ENCODE measurements at places on chromosomes 1 and 21.

GRCh38 chr1:53147174-53147573 lies 4.7 kb upstream of the SLC1A7 start:
- no peak for DNase-seq

DNA sequence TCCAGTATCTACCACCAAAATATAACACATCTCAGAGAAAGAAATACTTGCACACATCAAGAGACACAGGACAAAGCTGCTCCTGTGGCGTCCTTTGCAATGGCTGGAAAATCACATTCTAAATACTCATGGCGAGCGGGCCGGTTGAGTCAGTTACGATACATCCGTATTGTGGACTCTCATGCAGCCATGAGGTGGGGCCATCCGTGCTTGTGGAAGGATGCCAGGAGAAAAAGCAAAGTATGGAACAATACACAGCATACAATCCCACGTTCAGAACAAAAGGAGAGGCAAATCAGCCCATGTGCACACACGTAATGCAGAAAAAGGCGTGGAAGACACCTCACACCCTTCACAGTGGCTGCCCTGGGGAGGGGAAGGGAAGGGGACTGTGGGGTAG lies 13.1 kb downstream of the ATP13A2 start:
- no peak for DNase-seq

DNA sequence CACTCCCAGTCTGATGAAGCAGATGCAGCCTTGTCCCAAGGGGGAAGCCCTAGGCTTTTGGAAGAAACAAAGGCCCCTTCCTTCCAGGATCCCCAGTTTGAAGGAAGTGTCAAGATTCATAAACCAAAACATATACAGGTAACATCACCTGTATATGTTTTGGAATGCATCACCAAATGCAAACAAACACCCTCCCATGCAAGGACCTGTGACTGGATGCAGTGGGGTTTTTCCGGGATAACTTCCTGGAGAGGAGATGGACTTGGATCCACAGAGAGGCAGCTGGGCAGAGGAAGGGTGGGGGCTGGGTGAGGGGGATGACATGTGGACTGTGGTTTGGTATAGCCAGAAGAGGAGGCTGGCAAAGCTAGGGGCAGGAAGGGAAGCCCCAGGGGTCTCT lies 1.5 kb upstream of the PLA2G2F start:
- no peak for DNase-seq

GRCh38 chr1:192808518-192809306 lies at the start of gene RGS2:
TSS of gene RGS2 (plus strand) at chr1:192809039. CDS start at chr1:192809072, 33 bp downstream.
- peak; percentile 83 for DNase-seq

DNA sequence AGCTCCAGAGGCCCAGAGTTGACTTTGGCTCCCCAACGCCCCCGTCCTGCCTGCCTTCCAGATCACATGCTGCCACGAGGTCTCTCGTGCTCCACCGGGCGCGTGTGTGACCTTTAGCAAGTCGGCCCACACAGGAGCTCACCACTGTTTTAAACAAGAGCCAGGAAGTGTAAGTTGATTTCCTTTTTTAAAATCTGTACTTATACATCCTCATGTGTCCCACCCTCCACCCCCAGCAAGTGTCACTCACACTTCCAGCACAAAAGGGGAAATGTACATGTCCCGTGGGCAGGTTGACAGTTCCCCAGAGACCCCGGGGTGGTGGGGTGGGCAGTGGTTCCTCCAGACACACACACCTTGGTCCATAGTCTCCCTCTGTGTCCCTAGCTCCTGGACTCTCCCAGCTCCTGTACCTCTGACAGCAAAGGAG lies 84.4 kb downstream of the STUM start:
- DNase-seq = no peak

- DNase-seq = no peak
These were observed 13.1 kb downstream of the BRINP2 start for GRCh38 chr1:177183836-177184235.

DNA sequence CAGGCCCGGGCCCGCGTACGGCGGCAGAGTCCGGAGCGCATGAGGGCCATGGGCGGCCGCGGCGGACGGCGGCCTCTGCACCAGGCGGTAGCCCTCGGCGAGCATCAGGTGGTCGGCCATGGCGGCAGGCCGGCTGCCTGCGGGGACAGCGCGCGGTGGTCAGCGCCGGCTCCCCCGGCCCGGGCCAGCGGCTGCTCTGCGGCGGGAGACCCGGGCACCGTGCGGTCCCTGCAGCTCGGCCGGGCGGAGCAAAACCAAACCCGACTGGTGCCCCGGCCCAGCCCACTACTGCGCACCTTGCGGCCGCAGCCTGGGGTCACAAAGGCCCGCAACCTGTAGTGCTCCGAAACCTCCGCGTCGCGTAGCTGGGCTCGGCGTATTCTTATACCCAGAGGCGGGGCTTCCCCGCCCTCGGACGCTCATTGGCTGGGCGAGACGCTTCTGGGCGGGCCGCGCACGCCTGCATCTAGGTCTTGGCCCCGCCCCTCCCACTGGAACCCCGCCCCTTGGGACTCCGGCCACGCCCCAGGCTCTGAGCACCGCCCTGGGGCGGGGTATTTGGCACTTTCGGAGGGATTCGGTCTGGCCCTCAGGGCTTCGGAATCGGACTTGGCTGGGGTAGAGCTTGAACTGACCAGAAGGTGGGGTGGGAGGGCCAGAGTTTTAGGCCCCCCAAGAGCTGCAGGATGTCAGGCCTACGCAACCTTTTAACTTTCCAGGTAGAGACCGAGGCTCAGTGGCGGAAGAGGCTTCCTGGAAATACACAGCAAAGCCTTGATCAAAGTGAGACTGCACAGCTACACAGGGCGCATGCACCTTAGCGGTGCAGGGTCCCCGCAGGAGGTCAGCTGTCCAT lies at the start of gene CITED4:
CITED4 (minus strand) TSS at position 356 of the 856 bp plus-strand sequence; CDS start at position 120, 236 bp downstream.
- DNase-seq = peak; percentile 82

GRCh38 chr1:178645808-178646200 lies 79.2 kb upstream of the RALGPS2 start:
- peak; percentile 91 for DNase-seq

DNA sequence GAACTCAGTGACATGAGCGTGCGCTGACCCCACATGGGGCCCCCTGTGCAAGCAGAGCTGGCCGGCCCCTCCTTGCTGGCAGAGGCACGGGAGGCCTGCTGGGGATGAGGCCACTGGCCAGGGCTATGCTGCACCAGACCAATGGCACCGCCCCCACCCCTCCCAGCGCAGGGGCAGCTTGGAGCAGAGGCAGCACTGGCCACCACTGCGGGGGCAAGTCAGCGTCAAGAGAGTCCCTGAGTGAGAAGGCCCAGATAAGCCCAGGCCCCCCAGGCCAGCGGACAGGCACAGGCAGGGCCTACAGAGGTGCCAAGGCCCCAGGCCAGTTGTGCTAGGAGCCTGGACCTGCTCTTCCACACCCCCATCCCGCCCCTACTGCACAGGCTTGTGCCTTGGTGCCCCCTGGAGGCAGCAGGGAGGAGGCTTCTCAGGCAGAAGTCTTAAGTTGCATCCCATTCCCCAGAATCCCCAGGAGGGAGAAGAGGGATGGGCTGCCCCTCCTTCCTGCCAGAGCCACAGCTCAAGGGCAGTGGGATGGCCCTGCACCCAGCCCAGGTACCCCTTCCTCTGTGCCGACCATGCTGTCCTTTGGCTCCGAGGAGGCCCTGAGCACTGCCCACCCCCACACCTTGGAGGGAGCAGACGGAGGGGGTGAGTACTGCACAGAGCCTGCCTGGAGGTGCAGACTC lies 35.8 kb downstream of the EPHX1 start:
- peak; percentile 80 for DNase-seq

GRCh38 chr1:223233410-223234169 lies 90.5 kb upstream of the TLR5 start:
- peak; percentile 61 for DNase-seq

DNA sequence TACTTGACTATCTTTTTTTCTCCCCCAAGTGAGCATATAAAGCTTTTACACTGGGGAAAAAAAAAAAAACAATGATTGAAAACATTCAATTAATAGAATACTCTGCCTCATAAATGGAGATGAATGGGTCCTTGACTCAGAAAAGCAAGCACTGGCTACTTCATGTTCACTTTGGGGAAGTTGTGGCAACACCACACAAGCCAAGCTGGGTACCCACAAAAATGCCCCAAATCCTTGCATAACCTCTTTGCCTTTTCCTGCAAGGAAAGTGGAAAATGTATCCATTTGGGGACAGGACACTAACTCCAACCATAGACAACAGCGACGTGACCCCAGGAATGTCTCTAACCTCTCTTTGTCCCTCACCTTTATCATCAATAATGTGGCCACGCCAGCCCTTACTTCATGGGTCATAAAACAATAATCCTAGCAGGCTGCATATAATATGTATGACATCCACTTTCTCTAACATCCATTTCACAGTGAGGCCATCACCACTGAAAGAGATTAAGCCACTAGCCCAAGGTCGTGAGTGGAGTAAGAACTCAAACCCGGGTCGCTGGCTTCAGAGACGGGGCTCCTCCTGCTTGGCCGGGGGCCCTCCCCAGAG lies 2.3 kb downstream of the ECE1 start:
- DNase-seq = no peak

- DNase-seq = no peak
These were observed 249.9 kb downstream of the NFIA start for GRCh38 chr1:61332196-61332753.

DNA sequence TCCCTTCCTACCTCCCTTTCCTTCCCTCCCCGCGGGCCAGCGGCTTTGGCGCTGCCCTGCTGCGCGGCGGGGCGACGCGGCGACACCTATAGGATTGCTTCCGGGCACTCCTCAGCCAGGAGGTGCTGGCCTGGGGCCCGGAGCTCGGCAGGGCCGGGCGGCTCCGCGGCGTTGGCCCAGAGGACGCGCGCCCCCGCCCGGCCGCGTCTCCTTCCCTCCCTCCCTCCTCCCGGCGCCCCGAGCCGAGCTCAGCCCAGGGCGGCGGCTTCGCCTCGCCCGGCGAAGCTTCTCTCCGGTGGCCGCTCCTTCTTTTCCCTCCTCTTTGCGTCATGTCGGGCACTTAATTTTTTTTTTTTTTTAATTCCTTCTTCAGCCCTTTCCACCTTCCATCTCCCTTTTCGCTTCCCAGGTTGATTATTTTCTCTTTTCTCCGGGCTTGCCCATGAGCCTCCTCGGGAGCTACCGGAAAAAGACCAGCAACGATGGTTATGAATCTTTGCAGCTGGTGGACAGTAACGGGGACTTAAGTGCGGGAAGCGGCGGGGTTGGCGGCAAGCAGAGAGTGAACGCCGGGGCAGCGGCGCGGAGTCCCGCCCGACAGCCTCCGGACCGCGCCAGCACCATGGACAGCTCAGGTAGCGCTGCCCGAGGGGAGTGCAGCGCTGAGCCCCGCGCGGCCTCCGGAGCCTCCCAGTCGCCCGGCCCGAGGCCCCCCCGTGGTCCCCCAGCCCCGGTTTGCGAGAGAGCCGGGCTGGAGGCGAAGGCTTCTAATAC lies at the start of gene DNAJC6:
DNAJC6 (plus strand) TSS at position 240 of the 774 bp plus-strand sequence; CDS start at position 443, 203 bp downstream.
- DNase-seq = peak; percentile 60

DNA sequence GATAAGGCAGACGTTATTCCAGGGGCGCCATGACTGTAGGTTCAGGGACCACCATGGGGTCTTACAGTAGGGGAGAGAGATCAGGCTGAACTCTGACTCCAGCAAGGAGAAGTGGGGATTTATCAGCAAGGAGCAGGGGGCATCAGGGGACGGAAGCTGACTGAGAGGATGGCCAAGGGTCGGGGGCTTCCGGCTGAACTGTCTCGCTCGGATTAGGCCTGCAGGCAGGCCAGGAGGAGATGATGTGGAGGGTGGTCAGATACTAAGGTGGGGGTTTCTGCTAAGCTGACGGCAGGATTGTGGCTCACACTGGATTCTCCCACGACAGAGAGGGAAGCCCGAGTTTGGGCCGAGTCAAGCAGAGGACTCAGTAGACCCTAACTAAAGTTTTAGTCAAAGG lies 186.9 kb upstream of the VAMP3 start:
- DNase-seq = no peak

DNA sequence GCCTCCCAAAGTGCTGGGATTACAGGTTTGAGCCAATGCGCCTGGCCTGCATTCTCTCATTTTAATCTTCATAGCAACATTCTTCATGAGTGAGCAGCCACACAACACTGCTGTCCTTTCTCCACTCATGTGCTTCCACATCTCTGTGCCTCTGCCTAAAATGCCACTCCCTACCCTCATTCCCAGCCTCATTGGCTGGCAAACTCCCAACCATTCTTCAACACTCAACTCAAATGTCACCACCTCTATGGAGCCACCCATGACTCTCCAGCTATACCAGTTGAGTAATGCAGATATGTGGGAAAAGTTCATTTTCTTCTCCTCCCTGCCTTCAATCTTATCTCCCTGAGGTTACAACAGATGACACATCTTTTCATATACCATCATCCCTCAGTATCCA lies 53.9 kb upstream of the ZC3H12A start:
- DNase-seq = no peak

GRCh38 chr1:87140831-87141540 lies 187.7 kb upstream of the LMO4 start:
- peak; percentile 17 for DNase-seq

GRCh38 chr1:212121779-212122178 lies 86.2 kb downstream of the DTL start:
- no peak for DNase-seq
